ENCODE measurements at places on chromosomes 16 and 17. TPM values are rescaled to one million over a fixed set of nuclear protein-coding genes. Genes with fewer than 3 reads are reported as not detected.

CCL18 gene
- total RNA-seq: not detected

CD79B gene
- total RNA-seq: 2.2 TPM

CRYBA1 gene
- total RNA-seq: not detected

LCAT gene
- total RNA-seq: 7.6 TPM

TBC1D3B gene
- 0.39 TPM for total RNA-seq

HBA1 gene
- total RNA-seq: 3,010 TPM

RAI1 gene
- total RNA-seq: 11.4 TPM

CCL1 gene
- total RNA-seq: not detected
